ENCODE measurements at places on chromosomes 12 and 14.

DNA sequence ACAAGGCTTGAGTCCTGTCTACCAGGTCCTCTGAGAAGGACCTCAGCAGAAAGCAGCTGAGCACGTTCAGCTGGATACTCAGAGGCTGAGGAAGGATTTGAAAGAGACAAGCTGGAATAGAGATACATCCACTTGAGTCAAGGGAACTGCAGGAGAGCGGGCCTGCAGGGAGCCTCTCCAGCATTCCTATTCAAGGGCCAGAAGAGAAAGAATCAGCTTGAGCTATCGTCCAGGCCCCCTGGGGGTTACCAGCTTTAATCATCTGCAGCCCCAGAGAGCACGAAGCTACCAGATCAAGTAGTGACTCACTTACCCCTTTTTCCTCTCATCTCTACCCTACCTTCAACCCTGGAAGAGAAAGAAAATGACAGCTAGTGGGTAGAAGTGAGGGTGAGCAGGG, 80.9 kb downstream of the NDUFA12 start:
- DNase-seq: no peak

DNA sequence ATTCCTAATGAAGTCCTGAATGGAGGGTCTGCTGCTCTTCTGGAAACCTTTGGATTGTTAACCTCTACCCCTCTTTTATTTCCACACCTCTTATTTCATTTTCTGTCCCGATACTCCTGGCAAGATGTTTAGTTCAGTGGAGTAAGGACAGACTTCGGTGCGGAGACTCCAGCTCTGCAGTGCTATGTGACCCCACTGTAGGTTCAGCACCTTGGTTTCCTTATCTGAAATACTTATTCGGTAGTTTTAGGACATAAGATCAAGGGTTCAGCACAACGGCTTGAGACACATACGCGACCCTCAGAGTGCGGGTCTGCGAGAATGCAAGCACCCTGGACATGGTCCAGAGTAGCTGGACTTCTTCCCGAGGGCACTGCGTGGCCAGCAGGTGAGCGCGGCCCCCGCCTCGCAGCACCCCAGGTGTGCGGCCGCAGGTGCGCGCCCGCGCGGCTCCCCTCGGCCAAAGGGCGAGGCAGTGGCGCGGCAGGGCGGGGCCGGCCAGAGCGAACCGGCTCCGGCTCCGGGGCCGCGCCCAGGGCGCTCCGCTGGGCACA, 465 bp upstream of the FGD4 start:
- DNase-seq: no peak

DNA sequence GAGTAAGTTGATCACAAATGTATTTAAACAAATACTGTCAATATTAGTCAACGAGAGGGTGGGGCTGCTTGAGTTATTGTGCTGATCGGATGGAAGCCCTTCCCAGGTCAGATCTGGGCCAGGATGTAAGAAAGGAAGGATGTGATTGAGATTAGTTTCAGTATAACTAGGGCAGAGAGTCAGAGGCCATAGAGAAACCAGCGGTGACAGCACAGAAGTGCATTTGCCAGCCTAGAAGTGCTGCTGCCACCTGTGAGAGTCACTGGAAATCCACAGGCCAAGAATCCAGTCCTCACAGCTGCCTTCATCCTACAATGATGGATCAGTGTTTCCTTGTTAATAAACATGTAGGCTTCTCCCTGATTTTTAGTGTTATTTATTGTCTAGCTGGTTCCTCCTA, 9.8 kb upstream of the FERMT2 start:
- DNase-seq: no peak

- DNase-seq: no peak
Measured at GRCh38 chr12:67790660-67791059, 142.1 kb downstream of the DYRK2 start.

DNA sequence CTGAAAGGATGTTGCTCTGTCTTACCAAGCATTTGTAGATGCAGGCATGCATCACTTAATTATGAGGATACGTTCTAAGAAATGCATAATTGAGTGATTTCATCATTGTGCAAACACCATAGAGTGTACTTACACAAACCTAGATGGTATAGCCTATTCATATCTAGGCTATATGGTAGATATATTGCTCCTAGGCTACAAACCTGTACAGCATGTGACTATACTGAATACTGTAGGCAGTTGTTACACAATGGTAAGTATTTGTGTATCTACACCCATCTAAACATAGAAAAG, 75.9 kb downstream of the IFT81 start:
- no peak for DNase-seq

DNA sequence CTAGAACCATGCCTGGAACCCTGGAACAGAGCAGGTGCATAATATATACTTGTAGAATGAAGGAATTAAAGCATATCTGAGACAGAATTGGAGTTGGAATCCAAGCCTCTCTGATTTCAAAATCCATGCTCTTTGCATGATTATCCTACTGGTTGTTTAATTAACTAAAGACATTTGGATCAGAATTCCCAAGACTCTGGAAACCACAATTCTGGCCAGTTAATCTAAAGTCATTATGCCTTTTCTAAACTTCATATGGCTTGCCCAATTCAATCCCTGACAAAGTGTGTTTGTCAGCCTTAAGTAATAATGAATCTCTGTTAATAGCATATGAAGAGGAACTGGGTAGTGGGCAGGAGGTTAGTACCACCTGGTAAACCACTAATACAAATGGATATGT, 422.6 kb downstream of the ATP23 start:
- DNase-seq: no peak

DNA sequence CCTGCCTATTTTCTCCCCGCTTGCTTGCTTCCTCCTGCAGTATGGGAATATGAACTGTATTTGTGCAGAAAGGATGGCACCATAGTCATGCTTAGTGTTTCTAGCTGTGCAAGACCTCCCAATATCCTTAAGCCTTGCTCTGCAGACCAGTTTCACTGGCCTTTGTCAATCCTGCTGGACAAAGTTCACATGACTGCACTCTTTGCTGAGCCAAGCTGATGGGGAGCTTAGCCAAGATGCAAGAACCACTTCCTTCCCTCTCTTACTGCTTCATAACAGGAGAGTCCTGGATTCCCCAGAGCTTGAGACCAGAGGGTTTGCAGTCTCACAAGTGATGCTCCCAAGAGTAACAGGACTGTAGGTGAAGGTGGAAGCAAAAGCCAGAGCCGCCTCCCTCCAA, 3.8 kb downstream of the ASIC1 start:
- DNase-seq: no peak

GRCh38 chr14:71508901-71509300, 423.3 kb upstream of the RGS6 start:
- DNase-seq: no peak

- DNase-seq: no peak
Measured at GRCh38 chr12:124369827-124370378, 75.0 kb downstream of the RFLNA start.

- DNase-seq: no peak
Measured at GRCh38 chr12:99393763-99394162, 253.8 kb upstream of the GARIN6 start.

GRCh38 chr14:89466944-89467343, 49.9 kb upstream of the FOXN3 start:
- no peak for DNase-seq

- DNase-seq: no peak
Measured at GRCh38 chr12:124566997-124567672, at the start of gene NCOR2. TSS of gene NCOR2 (minus strand) at chr12:124567612. CDS start at chr12:124495251, 72,361 bp downstream.

GRCh38 chr14:98826618-98827017, 445.4 kb downstream of the BCL11B start:
- no peak for DNase-seq

DNA sequence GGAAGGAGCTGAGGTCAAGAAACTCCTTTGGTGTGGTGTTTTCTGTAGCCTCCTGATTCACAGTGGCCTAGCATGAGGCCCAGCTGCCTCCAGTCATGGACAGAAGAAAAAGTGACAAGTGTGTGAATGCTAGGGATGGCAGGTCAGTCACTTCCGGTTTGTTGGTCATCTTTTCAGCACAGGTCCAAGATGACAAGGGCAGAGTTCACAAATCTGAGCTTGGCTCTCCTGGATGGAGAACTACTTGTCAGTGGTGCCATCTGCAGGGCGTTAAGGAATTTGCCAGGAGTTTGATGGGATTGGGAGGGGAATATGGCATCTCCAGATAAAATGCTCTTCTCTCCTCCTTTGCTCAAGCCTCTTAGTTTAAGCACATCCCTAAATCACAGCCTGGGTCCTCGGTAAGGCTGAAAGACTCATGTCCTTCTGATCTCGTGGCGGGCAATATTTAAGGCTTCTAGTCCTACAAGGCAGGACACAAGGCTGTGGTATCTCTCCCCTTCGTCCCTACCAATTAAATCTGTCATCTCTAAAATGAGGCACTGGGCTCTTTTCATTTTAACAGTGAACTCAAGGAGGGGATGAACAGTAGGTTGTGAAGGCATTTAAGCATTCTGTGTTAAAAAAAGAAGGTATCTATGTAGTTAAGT, 10.0 kb downstream of the TUBA1B start:
- DNase-seq: no peak

DNA sequence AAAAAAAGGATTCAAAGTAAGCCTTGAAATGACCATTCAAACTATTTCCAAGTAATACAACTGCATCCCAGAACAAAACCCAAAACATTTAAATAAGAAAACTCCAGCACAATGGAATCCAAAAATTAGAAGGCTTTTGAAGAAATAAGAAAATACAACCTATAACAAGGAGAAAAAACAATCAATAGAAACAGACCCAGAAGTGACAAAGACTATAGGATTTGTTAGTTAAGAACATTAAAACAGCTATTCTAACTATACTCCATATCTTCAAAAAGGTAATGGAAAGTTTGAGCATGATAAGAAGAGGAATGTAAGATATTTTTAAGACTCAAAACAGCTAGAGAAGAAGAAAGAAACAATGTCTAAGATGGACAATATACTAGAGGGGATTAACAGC, 39.3 kb upstream of the SRP54 start:
- DNase-seq: no peak

GRCh38 chr12:5388581-5389535, 43.0 kb upstream of the NTF3 start:
- DNase-seq: no peak

GRCh38 chr12:92007787-92008186, 137.9 kb downstream of the BTG1 start:
- DNase-seq: no peak

GRCh38 chr12:57905812-57906475, 35.4 kb upstream of the ATP23 start:
- no peak for DNase-seq

DNA sequence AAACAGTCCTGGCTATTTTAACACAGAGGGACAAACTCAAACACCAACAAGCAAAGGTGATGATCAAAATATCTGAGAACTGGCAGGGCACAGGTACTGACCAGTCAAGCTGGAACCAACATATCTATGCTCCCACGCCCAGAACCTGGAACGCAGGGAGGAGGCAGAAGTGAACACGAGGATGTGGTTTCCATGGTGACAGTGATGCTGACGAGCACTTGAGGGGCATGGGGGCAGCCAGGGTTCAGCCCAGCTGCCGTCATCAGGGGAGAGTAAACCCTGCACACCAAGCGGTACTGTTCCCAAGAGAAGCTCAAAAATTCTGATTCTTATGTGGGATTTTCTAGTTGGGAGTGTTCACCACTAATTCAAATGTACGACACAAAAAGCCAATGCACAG, 113.6 kb upstream of the SFSWAP start:
- no peak for DNase-seq

GRCh38 chr12:103334466-103334865, 161.3 kb downstream of the C12orf42 start:
- DNase-seq: no peak

GRCh38 chr14:44962334-44963043, 499 bp downstream of the TOGARAM1 start:
- DNase-seq: no peak

DNA sequence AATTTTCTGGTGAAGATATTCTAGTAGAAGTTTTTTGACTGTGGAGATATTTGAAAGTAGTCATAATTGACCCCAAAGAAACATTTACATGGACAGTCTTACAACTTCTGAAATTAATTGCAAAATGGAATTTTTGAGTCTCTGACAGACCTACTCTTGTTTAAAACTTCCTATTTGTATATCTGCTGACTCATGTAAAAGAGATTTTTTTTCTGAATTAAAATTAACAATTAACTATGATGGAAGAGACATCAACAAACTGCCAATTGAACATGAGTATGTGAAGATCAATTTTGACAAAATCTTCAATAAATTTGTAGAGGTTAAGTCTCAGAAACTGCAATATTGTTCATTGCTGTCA, 108.5 kb upstream of the MAX start:
- no peak for DNase-seq

DNA sequence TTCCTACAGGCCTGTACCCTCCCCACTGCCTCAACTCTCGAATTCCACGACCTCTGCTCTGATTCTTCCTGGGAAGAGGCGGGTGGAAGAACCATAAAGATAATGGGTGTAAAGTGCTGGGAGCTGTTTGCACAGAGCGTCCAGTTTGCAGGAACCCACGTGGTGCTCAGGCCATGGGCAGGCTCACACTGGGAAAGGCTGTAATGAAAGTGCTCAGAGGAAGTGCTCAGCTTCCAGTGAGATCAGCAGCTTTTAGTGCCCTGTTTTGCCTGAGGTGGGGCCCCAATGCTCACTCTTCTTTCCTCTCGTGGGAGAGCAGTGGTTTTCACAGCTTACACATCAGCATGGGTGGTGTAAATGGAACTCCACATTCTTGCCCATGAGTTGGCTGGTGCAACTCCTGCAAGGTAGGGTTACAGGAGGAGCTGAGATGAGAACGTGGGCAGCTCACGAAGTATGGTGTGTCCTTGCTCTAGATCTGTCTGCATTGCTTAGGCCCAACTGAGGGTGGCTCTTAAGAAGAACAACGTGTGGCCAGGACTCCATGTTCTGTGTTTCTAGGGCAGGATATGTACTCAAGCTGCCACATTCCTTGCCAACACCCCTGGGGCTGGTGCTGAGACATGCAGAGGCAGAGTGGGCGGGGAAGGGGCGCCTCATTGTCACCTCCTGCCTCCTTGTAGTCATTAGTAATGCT, 2.9 kb downstream of the TMEM63C start:
- no peak for DNase-seq

- DNase-seq: no peak
Measured at GRCh38 chr12:68505970-68506369, 104.7 kb upstream of the RAP1B start.

- no peak for DNase-seq
Measured at GRCh38 chr14:56243110-56243509, 124.9 kb downstream of the PELI2 start.

DNA sequence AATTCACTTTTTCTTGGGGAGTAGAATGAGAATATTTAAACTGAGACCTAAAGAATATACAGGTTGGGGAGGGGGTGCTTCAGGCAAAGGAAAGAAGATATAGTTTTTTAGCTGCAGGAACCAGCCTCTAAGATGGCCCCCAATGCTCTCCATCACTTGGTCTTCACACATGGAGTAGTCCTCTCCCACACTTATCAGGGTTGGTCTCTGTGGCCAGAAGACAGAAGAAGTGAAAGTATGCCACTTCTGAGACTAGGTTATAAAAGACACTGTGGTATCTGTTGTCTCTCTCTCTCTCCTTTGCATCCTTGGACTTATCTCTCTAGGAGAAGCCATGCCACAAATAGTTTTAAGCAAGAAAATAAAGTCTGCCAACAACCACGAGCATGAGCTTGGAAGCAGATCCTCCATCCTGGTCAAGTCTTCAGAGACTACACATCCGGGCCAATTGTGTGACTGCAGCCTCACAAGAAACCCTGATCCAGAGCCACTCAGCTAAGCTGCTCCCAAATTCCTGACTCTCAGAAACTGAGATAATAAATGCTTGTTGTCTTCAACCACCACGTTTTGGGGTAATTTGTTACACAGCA, 18.0 kb downstream of the PUS7L start:
- no peak for DNase-seq

GRCh38 chr14:94884616-94885230, 114.8 kb upstream of the GSC start:
- DNase-seq: no peak

GRCh38 chr14:23933108-23933741, 20.3 kb upstream of the DHRS4 start:
- DNase-seq: no peak

- DNase-seq: peak; percentile 39
Measured at GRCh38 chr12:79444089-79444488, 246.7 kb downstream of the PAWR start.

Measured in HFF-Myc (cell line).